Effector memory CD4-positive, alpha-beta T cell (primary cell): ENCODE measurements at places on chromosomes 16 and 17.
A peak's percentile ranks its signal among the peaks of the same experiment; 100 is the strongest.

- DNase-seq, result no peak
These were observed 2.1 kb downstream of the CHAD start for GRCh38 chr17:50466371-50467113.

DNA sequence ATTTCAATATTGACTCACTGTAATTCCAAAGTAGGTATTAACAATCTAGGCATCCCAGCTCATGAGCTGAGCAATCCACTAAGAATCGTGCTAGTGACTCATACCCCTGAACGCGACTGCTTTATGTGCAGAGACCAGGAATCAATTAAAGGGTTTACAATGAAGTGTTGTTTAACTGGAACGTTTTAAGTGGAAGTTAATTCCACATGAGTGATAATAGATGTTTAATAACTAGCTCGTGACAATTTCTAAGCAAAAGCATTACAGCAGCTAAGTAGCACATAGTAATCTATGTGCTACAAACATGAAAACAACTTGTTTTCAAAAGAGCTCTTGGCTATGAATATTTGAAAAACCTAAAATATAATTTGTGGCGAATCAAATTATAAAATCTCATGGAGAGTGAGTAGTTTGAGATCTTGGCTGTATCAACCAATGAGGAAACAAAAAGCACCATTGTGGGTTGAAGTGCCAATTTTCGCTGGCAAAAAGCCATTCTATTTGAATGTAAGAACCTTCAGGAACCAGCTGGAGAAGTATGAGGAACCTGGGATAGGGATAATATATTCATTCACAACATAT, 9.4 kb downstream of the GJC1 start:
- DNase-seq, result no peak

GRCh38 chr16:87931504-87931903, 4.8 kb downstream of the CA5A start:
- DNase-seq, result no peak

DNA sequence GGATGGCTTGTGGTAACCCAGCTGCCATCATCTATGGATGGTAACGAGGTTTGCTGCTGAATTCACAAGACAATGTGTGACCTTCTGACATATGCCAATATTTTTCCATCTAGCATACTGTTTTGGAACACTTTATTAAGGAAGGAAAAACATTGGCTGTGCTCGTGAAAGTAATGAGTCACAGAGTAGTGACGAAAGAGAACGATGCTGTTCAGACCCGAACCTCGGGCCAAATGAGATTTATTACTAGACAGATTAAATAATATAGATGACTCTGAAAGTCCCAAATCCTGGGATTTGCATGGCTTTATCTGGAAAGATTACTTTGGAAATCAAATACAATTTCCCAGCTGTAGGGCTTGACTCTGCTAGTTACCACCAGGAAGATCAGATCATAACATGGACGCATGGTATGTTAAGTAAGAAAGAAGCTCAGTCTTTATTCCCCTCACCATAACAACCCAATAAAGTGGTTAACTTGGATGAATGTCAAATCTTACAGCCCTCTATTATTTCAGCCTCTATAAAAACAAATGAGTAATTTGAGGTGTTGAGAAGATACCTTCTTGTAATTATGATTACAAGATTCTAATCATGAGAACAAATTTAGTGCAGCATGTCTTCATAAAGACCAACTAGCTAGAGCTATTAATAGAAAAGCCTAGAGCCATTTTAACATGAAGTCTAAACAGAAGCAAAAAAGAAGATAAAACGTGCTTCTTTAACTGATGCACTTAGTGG, 32.6 kb downstream of the ERN1 start:
- no peak for DNase-seq

GRCh38 chr17:1077986-1078711, 81.2 kb downstream of the TIMM22 start:
- no peak for DNase-seq

DNA sequence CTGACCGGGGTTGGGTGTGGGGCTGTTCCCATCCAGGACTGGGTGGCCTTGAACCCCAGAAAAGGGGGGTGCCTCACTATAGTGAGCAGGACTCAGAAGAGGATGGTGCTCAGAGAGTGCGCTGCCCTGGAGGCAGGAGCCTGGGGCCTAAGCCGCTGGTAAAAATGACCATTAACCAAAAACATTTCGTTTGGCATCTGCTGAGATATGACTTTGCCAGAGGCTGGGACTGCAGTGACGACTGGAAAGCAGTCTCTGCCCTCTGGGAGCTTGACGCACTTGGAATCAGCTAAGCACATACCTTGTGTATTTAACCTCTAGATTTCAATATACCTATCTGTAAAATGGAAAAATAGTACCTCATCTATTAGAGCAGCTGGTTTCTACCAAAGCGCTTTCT, 7.2 kb upstream of the CRHR1 start:
- no peak for DNase-seq

- no peak for DNase-seq
These were observed 21.4 kb downstream of the MMP15 start for GRCh38 chr16:58046936-58047335.

GRCh38 chr17:17924857-17925250, 47.3 kb downstream of the TOM1L2 start:
- no peak for DNase-seq

GRCh38 chr16:50642349-50642748, 38.8 kb downstream of the SNX20 start:
- no peak for DNase-seq

- no peak for DNase-seq
These were observed 169.7 kb upstream of the CACNG5 start for GRCh38 chr17:66665194-66665593.

DNA sequence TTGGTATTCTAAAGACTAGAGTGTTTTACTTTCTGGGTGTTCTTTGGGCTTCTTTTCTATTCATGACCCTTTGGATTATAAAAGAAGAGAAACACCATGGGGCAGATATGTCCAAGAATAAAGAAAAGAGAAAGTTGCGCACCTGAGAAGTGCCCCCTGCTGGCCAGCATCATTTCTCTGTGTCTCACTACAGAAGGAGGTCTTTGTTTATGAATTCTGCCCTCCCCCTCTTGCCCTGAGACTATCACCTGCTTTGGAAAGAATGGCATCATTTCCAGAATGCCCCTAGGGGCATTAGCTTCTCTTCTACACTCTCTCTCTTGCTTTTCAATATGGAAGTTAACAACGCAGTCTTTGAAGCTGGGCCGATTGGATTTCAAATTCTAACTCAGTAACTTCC, 45.0 kb downstream of the CDH13 start:
- peak; percentile 5 for DNase-seq

DNA sequence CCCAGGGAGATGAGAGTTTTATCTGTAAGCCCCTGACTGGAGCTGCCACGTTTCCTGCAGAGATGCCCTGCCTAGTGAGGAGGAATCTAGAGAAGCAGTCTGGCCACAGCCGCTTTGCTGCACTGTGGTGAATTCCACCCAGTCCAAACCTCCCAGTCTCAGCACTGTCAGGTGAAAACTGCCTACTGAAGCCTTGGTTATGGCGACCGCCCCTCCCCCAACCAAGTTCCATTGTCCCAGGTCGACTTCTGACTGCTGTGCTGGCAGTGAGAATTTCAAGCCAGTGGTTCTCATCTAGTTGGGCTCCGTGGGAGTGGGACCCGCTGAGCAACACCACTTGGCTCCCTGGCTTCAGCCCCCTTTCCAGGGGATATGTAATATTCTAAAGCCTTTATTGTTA, 10.2 kb upstream of the LYZL6 start:
- no peak for DNase-seq

GRCh38 chr16:73213732-73214455, 166.0 kb upstream of the ZFHX3 start:
- no peak for DNase-seq

- DNase-seq, result no peak
These were observed 656 bp upstream of the IGFBP4 start for GRCh38 chr17:40442392-40443195.

GRCh38 chr17:74130841-74131240, 72.6 kb upstream of the RPL38 start:
- DNase-seq, result no peak

DNA sequence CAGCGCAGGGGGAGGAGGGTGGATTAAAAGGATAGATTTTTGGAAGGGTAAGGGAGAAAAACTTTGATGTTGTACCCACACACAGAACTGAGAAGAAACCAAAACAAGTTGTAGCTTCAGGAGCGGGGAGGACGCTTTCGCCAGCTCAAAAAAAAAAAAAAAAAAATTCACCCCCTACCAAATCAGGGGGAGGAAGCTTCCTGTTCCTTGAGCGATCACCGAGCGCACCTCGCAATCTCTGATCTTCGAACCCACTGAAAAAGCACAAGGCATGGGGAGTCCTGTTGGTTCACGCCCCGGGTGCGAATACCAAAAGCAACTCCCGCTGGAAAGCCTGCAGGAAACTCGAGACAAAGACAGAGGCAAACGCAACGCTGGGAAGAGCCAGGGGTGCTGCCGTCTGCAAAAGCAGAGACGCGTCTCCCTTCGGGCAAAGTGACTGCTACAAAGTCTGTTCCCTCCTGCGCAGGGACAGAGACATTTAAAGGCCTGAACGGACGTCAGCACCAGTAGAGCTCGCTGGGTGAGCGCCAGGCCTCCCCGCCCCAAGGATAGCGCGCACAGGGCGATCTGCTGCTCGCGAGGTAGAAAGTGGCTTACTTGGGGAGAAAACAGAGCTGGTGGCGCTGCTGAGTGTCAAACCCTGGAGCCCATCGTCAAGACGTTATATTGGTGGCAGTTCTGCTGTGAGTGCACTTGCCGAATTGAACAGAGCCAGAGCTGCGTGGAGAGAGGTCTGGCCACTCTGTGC, 190.4 kb downstream of the USP22 start:
- no peak for DNase-seq

DNA sequence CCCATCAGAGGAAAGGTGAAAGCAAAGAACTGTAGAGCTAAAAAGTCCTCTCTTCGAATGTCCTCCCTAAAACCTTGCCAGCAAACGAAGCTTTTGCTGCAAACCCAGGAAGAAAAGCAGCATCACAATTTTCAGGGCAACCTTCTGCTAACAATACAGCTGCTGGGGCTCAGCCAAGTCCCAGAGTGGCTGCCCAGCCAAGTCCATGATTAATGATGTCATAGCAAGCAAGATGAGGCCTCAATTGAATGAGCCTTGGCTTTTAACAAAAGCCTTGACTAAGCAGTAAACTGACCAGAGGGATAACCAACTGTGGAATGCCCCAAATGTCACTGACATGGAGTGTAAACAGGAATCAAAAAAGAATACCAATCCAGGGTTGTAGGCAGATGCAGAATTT, 342.7 kb downstream of the PMP22 start:
- no peak for DNase-seq

DNA sequence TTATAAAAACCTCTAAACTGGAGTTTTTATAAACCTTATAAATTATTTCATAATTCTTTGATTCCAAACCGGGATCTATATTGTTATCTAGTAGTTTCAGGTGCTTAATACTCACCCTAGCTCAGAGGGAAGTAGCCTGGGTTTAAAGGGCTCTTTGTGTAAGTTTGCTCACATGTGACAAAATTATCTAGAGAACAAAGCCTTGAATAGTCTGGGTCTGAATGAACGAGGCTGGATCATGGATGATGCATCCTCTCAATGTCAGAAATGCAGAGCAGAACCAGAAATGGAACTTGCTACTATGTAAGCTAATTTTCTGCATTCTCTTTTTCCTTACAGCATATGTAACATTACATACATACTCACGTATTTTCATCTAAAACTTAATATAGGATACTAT, 103.9 kb upstream of the NETO2 start:
- no peak for DNase-seq

DNA sequence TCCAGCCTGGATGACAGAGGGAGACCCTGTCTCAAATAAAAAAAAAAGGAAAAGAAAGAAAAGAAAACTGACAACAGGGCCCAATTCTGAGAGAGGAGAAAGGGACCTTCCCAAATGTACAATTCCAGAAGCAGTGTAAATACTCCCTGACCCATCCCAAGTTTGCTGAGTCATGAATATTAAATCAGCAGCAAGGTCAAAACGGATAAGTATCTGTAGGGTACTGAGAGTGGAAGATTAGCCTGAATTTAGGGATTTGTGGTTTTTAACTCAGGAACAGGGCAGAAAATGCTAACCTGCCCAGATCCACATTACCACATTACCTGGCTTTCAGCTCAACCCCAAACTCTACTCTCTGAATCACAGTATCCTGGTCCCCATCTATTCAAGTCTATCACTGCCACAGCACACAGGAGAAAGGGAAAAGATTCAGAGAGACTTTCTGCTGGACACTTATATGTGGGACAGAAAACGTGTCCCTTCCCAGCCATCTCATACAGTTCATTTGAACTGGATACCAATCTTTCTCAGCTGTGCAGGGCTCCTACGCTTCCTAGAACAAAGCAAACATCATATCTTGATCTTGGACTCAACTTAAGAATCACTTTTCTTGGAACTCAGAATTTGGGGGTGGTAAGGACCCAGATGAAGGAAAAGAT, 2.9 kb downstream of the FXR2 start:
- no peak for DNase-seq

DNA sequence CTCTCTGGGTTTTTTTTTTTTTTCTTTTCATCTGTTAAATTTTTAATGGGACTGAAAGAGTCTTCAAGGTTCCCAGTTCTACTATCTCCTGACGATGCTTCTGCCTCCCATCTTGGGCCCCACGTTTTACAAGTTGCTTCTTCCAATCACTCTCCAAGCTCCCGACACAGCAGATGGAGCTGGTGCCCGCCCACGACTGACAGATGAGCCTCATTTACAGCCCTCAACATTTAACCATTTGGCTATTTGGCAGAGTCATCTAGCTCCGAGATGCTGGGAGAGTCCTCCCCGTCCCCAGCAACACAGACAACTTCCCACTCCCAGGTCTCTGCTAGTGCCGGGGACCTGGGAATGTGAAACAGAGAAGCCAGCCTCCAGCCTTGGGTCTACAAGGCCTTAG, 276.9 kb downstream of the SHISA9 start:
- no peak for DNase-seq

DNA sequence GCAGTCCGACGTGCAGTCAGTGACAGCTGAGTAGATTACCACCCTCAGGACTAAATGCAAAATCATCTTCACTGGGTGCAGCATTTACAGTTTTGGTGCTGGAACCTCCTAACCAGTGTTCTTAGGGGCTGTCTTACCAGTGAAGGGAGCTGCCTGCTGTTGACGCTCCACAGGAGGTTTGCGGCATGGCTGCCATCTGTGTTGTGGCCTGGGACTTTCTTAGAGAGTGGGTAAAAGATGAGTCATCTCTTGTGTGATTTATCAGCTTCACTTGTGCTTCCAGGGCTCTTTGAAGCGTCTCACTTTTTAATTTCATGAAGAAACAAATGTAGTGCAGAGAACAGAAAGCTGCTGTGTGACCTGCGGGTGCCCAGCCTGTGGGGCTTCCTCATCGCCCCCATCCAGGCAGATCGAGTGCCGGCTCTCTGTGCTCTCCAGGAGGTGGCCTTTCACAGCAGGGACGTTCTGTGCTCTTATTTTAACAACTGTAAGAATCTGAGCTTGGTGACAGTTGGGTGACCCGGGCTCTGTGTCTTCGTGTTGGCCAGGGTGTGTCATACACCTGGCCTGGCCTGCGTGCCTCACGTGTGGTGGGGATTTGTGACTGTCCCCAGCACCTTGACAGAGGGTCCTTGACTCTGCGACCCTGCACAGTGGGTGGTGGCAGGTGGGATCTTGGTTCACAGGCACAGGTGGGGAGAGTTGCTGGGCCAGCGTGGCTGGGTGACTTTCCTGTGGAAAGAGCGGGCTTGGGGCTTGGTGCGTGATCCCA, 24.3 kb upstream of the ZNF750 start:
- DNase-seq, result peak; percentile 89

- DNase-seq, result no peak
These were observed 197.1 kb downstream of the ZFHX3 start for GRCh38 chr16:72850853-72851252.
